ENCODE measurements at places on chromosomes 12 and 14.

DNA sequence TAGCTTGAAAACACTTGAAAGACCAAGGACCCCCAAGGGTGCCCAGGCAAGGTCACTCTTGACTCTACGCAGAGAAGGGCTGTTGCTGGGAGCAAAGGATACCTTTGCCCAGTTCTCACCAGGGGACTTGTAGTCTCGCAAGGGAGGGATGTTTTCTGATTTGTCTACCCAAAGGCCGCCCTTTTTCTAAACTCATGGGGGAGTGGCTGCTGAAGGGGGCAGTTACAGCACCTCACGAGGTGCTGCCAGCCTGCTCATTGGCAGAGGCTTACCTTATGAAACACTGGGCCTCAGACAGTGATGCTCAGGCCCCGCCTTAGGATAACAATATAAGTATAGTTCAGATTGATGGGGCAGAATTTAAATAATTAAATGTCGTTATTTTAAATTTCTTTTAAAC lies 107.0 kb downstream of the ETV6 start:
- no peak for DNase-seq

DNA sequence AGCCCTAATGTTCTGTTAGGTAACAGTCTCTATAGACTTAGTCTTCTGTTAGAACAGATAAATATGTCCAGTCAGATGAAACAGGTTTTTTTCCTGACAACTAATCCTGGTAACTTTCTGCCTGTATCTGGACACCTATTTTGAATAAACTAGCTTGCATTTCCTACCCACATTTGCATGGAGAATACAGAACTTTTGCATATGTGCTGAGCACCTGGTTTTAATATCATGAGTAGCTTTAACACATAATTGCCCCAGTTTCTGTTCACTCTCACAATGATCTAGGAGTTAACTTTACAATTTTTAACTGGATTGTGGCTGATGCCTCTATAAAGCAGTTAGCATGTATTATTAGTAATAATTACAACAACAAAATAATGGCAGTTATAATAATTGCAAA lies 111.7 kb downstream of the KTN1 start:
- DNase-seq, result no peak

GRCh38 chr12:57011438-57012424 lies 4.6 kb downstream of the TAC3 start:
- DNase-seq, result no peak

DNA sequence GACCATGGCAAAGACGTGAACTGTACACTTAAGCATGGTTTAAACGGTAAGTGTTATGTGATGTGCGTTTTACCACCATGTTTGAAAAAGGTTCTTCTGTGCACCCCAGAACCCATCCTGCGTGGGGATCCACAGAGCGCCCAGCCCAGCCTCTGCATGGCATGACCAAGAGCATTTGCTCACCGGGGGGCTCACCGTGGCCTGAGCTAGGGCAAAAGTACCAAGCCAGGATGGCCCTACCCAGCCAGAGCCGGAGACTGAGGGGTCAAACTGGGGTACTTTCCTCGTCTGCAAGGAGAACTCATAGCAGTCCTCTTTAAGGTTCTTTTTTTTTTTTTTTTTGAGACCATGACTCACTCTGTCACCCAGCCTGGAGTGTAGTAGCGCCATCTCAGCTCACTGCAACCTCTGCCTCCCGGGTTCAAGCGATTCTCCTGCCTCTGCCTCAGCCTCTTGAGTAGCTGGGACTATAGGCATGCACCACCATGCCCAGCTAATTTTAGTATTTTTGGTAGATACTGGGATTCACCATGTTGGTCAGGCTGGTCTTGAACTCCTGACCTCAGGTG lies 16.4 kb upstream of the ANKRD9 start:
- no peak for DNase-seq

GRCh38 chr14:84555493-84555892 lies 974.5 kb upstream of the FLRT2 start:
- no peak for DNase-seq

- no peak for DNase-seq
Measured at GRCh38 chr14:62734831-62735230, 310.4 kb downstream of the KCNH5 start.

DNA sequence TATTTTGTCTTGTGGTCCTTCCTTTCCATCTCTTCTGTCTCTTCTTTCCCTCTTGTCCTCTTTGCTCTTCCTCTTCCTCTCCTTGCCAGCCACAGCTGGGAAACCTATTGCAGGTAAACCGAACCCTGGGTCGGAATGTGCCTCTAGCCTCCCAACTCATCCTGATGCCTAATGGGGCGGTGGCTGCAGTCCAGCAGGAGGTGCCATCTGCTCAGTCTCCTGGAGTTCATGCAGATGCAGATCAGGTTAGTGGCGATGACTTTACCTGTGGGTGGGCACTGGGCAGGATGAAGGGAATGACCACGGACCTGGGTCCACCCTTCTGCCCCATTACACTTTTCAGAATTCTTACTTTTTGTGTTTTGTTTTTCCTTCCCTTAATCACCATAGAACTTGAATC lies 8.2 kb downstream of the PHC1 start:
- DNase-seq, result no peak

DNA sequence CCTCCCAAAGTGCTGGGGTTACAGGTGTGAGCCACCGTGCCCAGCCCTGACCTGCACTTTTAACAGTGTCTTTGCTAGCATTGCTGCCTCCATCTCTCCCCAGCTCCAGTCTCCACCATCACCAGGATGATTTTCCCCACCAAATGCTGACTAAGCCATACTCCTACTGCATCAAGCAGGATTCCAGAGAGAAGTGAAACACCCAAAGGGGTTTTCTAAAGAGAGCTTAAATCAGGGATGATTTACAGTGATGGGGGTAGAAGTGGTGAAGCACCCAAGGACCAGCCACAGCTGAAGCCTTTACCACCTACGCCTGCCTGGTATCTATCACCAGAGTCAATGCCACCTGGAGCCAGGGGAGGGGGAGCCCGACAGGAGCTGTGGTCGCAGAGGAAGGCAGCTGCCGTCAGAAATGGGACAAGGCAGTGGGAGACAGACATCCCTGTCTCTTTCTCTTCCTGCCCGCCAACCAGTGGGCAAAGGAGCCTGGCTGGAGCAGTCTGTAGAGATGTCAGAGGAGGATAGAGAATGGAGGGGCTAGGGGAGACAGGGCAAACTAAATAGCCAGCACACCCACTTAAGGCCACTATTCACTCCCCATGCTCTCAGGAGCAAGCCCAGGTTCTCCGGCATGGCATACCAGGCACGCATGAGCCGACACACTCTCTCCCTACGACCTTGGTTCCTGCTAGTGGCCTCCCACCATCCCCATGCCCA lies 22.4 kb upstream of the CD9 start:
- DNase-seq, result no peak

- no peak for DNase-seq
Measured at GRCh38 chr14:101075025-101075800, 171.7 kb upstream of the RTL1 start.

- DNase-seq, result no peak
Measured at GRCh38 chr14:34072921-34073320, 122.0 kb upstream of the EGLN3 start.

DNA sequence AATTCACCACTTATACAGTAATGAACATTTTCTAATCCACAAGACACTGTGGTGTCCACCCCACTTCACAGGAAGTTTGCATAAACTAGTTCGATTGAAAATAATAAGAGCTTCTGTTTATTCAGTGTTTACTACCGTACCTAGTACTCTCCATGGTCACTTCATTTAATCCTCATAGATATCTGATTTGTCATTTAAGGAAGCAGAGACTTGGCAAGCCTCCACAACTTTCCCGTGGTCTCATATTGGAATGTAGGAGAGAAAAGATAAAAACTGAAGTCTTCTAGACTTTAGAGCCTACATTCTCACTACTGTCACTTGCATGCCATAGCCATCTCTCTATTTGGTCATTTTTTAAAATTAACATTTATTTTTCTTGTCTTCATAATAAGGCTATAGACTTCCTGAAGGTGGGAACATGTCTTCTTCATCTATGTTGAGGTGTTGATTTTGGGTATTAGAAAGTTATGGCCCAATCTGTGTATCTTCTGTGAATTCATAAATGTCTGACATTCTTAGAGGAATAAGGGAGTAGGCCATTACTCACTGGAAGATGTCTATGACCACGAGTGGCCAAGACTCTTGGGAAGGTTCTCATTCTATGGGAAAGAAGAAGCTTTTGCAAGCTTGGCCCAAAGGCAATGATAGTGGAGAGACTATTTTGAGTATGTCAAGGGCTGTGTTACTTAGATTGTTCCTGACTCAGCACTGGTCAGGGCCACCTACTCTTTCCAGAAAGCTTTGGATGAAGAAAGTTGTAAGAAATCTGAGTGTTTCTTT lies 423.7 kb downstream of the LRIG3 start:
- no peak for DNase-seq

DNA sequence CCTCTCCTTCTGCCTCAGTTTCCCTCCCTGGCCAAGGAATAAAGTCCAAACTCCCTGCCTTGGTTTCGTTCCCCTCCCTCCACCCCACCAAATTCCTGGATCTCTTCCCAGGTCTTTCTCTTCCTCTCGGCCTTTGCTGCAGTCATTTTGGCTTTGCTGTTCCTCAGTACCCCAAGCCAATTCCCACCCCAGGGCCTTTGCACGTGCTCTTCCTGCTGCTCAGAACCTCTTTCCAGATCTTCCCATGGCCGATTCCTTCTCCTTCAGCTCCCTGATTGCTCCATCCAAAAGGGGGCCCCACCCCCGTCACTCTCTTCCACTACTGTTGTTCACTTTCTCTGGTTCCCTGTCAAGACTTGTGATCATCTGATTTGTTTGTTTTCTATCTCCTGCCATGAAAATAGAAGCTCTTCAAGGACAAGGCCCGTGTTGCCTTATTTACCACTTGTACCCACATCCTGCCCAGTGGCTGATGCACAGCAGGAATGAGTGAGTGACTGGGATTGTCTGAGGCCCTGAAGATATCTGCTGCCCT lies 3.1 kb downstream of the HNF1A start:
- no peak for DNase-seq

GRCh38 chr12:63885401-63885800 lies 40.9 kb downstream of the SRGAP1 start:
- no peak for DNase-seq

DNA sequence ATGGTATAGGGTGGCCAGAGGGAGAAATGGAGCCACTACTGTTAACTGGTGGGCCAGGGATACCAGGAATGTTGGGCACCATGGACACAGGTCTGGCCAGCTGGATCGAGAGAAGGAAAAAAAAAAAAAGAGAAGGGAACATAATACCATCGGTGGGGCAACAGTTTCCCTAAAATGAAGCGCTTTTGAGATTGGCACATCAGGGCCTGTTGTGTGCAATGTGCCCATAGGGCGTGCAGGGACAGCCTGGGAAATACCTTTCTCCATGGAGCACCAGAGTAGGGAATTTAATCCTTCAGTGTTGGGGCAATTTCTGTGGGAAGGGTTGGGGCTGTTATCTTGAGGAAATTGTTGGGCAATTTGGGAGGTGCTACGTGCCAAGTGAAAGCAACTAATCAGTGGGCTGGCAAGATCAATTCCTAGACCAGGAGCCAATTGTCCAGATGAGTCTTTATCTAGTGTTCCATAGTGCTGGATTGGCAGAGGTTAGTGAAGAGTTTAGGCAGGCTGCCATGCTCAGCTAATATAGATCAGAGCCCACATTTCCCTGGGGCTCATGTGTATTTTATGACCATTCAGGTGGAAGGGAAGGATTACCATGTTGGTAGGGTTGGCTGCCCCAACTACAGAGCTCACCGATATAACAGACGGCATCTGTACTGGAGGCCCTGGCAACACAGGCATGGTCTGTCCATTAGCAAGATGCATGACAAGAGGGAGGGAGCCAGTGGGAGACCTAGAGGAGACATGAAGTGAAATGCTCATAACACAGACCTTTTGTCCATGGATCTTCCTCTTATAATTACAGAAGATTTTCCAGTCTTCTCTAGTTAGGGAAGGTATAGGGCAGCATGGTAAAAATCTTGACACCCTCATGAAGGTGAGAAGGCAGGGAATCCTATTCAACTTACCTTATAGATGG lies 25.5 kb upstream of the NPFF start:
- DNase-seq, result no peak

- DNase-seq, result no peak
Measured at GRCh38 chr14:38941488-38941887, 161.5 kb downstream of the SEC23A start.

DNA sequence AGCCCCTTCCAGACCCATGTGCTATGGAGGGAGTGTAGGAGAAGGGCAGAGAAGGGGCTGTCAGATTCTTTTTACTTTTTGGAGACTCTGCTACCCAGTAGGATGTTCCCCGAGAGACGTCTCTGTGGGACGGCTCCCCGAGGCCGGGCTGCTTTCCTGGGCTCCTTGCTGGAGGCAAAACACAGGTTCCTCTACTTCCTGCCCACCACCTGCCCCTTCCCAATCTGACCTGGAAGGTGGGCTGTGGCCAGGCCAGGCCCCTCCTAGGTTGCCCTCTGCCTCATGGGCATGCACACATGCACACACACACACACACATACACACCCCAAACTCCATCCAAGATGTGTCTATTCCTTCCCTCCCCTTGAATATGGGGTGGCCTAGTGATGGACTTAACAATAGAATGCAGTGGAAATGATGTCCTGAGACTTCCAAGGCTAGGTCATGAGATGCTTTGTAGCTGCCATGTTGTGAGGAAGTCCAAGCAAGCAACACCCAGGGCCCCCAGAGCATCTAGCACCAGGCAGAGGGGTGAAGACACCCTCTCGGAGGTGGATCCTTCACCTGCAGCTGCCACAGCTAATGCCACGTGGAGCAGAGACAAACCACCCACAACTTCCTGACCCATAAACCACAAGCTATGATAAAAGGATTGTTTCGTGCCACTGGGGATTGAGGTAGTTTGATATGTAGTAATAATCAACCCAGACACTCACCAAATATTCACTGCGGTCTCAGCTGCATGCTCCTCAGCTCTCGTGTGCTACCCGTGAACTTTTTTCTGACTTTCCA lies 1.6 kb upstream of the ASB2 start:
- peak; percentile 76 for DNase-seq

GRCh38 chr14:62692490-62693106 lies 352.7 kb downstream of the KCNH5 start:
- DNase-seq, result no peak

GRCh38 chr12:114408471-114408885 lies 2.5 kb upstream of the TBX5 start:
- DNase-seq, result no peak
